ENCODE measurements at places on chromosomes 16 and 17.

- DNase-seq: no peak
Measured at GRCh38 chr16:53784291-53784690, 80.3 kb downstream of the FTO start.

GRCh38 chr16:48608452-48608851 is 1.5 kb downstream of the N4BP1 start:
- DNase-seq: peak; percentile 32

GRCh38 chr16:12917653-12918052 is 16.3 kb downstream of the SHISA9 start:
- no peak for DNase-seq

- no peak for DNase-seq
Measured at GRCh38 chr17:72407336-72407909, 286.6 kb downstream of the SOX9 start.

DNA sequence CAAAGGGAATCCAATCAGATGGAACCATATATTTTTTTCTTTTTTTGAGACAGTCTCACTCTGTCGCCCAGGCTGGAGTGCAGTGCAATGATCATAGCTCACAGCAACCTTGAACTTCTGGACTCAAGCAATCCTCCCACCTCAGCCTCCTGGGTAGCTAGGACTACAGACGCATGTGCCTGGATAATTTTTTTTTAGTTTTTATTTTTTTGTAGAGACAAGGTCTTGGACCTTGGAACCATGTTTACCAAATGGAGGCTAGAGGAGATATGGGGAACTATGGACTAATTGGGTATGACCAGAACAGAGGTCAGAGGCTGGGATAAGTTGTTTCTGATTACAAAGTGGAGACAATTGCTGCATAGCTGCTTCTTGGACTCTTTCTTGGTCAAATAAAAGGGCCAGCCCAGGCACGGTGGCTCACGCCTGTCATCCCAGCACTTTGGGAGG is 41.2 kb upstream of the ADCY9 start:
- DNase-seq: no peak

GRCh38 chr17:55304171-55304859 is 39.6 kb downstream of the HLF start:
- DNase-seq: no peak

DNA sequence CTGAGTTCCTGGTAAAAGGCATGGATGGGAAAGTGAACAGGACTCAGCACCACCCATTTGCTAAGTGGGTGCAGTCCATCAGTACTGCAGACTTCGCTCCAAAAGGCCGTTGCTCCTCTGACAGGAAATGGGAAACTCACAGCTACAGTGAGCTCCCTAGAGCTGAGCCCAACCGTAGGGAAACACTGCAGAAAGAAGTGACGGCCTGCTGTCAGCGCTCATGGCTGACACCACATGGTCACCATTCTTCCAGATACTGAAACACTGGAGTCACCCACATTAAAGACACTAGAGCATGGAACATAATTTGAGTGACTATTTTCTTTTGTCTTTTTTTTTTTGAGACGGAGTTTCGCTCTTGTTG is 31.9 kb downstream of the UBE2O start:
- no peak for DNase-seq

DNA sequence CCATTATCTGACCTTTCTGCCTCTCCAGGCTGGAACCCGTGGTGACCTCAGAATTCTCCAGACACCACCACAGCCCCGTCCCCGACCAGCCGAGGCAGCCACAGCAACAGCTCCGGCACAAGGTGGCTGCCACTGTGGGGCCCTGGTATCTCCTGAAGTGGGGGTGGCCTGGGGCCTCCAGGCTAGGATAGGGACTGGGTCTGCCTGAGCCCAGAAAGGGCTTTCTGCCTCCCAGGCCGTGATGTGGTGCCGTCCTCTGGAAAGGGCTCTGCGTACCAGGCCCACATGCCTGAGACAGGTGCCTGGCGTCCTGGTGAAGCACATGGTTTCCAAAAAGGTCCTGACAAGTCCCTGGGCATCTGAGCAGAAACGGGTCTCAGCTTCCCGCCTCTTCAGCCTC is 17.1 kb downstream of the FLYWCH1 start:
- DNase-seq: no peak

GRCh38 chr17:4842376-4842775 is 9.2 kb downstream of the MINK1 start:
- DNase-seq: no peak

- DNase-seq: no peak
Measured at GRCh38 chr16:9966569-9967157, 215.6 kb downstream of the GRIN2A start.

- DNase-seq: no peak
Measured at GRCh38 chr17:77109764-77110359, 30.9 kb upstream of the SEC14L1 start.

DNA sequence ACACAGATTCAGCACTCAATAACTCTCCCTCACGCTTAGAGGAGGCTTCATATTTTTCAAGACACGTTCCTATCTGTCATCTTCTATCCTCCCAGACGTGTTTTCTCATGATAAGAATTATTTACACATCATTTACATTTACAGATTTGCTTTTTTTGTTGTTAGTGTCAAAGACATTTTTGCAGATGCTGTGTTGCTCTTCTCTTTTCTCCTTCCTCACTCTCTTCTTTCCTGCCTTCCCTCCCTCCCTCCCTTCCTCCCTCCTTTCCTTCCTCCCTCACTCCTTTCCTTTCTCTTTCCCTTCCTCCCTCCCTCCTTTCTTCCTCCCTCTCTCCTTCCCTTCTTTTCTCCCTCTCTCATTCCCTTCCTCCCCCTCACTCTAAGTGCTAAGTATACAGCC is 537.1 kb upstream of the HSBP1 start:
- DNase-seq: no peak

DNA sequence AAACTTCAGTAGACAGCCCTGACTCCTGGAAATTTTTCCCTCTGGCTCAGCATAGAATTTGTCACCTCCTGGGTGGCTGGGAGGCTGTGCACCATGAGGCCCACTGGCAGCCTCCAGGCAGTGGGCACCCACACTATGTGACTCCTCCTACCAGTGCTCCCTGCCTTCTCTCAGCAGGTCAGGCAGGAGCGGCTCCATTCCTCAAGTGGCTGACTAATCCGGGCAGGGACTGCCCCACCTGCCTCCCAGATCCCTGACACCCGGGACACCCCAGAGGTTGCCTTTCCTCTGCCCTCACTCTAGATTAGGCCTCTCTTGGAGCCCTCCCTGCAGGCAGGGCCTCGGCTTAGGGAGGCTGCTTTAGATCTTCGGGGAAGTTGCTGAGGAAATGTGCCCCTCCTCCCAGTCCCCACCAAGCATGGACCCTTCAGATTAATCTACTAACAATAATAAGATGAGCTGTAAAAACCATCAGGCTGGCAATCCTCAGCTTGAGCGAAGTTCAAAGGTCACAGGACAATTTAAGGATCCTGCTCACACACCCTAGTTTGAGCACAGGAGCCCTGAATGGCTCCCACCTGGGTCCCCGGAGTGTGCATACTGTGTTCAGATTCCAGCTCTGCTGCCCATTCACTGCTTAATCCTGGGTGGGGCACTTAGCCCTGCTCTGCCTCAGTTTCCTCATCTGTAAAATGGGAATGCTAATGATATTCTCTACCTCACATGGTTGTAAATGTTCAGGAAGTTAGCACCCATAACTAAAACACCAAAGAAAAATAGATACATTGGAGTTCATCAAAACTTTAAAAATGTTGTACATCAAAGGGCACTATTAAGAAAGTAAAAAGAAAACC is 10.0 kb upstream of the MYCBPAP start:
- DNase-seq: no peak

GRCh38 chr16:11135464-11135973 is 120.5 kb downstream of the SOCS1 start:
- DNase-seq: no peak

- DNase-seq: no peak
Measured at GRCh38 chr17:82154881-82155331, 56.9 kb upstream of the FASN start.

DNA sequence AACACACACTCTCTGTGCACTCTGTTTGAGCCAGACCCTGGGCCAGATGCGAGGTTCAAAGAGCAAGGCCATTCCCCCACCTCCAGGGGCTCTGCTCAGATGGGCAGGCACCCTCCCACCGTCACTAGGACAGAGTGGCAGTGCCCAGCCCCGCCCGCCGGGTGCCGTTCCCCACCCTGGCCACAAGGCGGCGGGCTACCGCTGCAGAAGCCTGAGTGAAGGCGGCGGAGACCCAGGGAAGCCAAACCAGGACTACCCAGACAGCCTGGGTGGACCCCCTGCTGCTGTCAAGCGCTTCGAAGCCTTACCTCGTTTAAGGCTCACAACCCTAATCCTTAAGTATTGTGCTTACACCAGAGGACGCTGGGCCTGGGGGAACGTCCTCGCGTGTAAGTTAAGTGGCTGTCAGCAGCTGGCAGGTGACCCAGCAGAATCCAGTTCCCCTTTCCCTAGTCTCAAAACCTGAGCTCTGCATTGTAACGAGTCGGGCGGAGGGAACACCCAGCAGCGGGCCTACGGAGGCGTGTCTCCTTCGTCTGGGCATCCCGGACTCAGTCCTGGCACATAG is 4.5 kb downstream of the ARHGAP27 start:
- DNase-seq: peak; percentile 83

GRCh38 chr16:72203401-72203800 is 31.4 kb upstream of the PMFBP1 start:
- DNase-seq: no peak

DNA sequence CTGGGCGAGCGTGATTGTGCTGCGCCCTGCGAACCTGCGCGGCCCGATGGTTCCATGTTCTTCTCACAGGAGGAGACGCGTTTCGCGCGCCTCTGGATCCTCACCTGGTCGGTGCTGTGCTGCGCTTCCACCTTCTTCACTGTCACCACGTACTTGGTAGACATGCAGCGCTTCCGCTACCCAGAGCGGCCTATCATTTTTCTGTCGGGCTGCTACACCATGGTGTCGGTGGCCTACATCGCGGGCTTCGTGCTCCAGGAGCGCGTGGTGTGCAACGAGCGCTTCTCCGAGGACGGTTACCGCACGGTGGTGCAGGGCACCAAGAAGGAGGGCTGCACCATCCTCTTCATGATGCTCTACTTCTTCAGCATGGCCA is 1.0 kb downstream of the FZD2 start:
- DNase-seq: no peak

DNA sequence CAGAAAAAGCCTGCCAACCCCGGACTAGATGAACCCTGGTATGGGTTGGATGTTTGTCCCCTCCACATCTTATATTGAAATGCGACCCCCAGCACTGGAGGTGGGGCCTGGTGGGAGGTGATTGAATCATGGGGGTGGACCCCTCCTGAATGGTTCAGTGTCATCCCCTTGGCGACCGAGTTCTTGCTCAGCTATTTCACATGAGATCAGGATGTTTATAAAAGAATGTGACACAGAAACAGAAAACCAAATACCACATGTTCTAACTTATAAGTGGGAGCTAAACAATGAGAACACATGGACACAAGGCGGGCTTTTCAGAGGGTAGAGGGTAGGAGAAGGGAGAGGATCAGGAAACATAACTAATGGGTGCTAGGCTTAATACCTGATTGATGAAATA is 576.0 kb upstream of the HSBP1 start:
- no peak for DNase-seq

DNA sequence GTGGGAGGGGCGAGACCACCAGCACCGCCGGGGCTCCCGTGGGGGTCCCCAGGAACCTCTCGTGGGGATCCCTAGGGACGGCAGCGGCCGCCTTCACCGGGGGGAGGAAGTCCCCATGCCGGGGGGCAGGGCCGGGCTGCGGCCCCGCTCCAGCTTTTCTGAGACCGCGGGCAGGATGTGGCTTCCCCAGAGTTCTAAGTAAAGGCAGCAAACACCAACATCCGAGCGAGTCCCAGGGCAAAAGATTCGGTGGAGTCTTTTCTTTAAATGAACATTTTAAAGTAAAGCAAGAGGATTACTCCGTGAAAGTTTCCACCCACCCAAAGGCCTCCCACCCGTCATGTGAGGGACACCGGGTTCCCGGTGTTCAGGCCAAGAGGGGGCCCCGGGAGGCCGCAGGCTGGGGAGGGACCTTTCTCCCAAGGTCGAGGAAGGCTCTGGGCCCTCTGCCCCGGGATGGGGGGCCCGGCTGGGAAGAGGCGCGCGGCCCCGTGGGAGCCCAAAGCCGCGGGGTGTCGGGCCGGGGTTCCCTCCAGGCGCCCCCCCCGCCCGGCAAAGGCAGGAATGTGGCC is 137.2 kb upstream of the RPH3AL start:
- DNase-seq: peak; percentile 79

DNA sequence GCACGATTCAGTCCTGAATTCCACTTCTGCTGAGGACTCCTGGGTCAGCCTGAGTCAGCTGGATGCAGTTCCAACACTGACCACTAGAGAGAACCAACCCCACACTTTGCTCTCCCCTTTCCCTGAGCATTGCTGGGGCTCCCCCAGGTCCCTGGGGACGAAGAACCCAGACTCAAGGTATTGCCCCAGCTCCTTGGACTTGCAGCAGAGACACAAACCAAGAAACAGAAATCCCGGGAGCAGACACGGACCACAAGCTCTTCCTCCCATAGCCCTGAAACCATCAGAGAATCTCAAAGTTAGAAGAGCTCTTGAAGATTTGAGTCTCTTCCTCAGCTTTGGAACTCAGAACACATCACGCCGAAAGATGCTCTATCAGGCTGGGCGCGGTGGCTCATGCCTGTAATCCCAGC is 678 bp upstream of the GH1 start:
- DNase-seq: peak; percentile 81

GRCh38 chr16:1398826-1399581 is 15.5 kb downstream of the UNKL start:
- DNase-seq: no peak

GRCh38 chr16:68077866-68078700 is 7.1 kb upstream of the NFATC3 start:
- no peak for DNase-seq

- DNase-seq: no peak
Measured at GRCh38 chr16:86354641-86355513, 155.4 kb upstream of the FOXF1 start.

DNA sequence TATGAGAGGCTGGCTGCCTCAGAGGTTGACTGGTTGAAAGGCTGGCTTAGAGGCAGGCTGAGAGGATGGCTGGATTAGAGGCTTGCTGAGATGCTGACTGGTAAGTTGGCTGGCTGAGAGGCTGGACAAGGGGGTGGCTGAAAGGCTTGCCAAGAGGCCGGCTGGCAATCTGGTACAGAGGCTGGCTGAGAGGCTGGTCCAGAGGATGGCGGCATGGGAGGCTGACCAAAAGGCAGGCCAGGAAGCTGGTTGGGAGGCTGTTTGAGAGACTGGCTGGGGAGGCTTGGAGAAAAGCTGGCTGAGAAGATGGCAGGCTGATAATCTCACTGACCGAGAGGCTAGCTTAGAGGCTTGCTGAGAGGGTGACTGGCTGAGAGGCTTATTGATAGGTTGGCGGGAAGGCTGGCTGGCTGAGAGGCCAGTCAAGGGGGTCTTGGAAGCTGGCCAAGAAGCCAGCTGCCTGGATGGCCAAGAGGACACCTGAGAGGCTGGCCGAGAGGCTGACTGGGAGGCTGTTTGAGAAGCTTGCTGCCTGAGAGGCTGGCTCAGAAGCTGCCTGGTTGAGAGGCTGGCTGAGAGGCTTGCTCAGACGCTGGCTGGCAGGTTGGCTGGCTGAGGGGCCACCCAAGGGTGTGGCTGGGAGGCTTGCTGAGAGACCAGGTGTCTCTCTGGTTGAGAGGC is 34.2 kb upstream of the ACSM2B start:
- DNase-seq: no peak

DNA sequence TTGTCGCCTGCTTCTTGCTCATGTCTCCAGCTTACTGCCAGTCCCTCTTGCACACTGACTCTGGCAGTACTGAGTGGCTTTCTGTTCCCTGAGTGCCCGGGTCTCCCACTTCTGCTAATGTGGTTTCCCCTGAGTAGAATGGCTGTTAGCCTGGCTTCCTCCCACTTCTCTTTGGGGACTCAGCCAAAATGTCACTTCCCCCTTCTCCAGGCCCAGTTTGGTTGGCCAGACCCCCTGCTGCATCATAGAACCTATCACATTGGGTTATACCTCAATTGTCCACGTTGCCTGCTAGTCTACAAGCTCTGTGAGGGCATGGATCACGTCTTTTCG is 304.4 kb downstream of the HS3ST3B1 start:
- DNase-seq: no peak
